ENCODE measurements at places on chromosomes 16 and 17. TPM values are rescaled to one million over a fixed set of nuclear protein-coding genes. Genes with fewer than 3 reads are reported as not detected.

TBC1D3K gene
- total RNA-seq: not detected

CCL11 gene
- total RNA-seq: not detected

ZFPM1 gene
- 8.1 TPM for total RNA-seq

IGF2BP1 gene
- total RNA-seq: 80.4 TPM

DYNLRB2 gene
- total RNA-seq: not detected

TNP2 gene
- total RNA-seq: not detected

DOC2A gene
- 2.6 TPM for total RNA-seq

OTOA gene
- total RNA-seq: not detected

IGSF6 gene
- not detected for total RNA-seq

SALL1 gene
- 0.35 TPM for total RNA-seq

LHX1 gene
- 0.79 TPM for total RNA-seq

GAS7 gene
- total RNA-seq: 0.25 TPM

TMEM92 gene
- 19.1 TPM for total RNA-seq

NPTX1 gene
- 209 TPM for total RNA-seq

HOXB8 gene
- 7.3 TPM for total RNA-seq

LPCAT2 gene
- 5.9 TPM for total RNA-seq

PIRT gene
- total RNA-seq: not detected

EFCAB3 gene
- not detected for total RNA-seq

NOS2 gene
- 0.19 TPM for total RNA-seq

ZNF652 gene
- 7.2 TPM for total RNA-seq

TP53TG3 gene
- 0.66 TPM for total RNA-seq

MYCBPAP gene
- total RNA-seq: 0.32 TPM

SLC12A3 gene
- total RNA-seq: not detected

ALDOA gene
- 1,752 TPM for total RNA-seq

NPIPB9 gene
- total RNA-seq: 2.5 TPM

CCL22 gene
- 0.07 TPM for total RNA-seq

P2RX5 gene
- total RNA-seq: 23.5 TPM

HOXB6 gene
- 5.1 TPM for total RNA-seq

CHRNE gene
- total RNA-seq: 0.10 TPM

TRIM72 gene
- 0.12 TPM for total RNA-seq

MT1M gene
- not detected for total RNA-seq

CCDC43 gene
- total RNA-seq: 29.8 TPM

HS3ST4 gene
- not detected for total RNA-seq

SCNN1B gene
- total RNA-seq: 0.50 TPM

NKD1 gene
- 0.15 TPM for total RNA-seq

ARHGDIG gene
- total RNA-seq: 2.7 TPM

C1QL1 gene
- 30.6 TPM for total RNA-seq

ACAP1 gene
- total RNA-seq: 6.9 TPM

All from A549 treated with Mapracorat at 1 μM for 4 hours (cell line).